ENCODE measurements at places on chromosomes 3 and 15. TPM values are rescaled to one million over a fixed set of nuclear protein-coding genes. Genes with fewer than 3 reads are reported as not detected.

Gene CSTA
- 0.65 TPM for total RNA-seq

Gene NDUFAF3
- total RNA-seq = 36.6 TPM

Gene CCR1
- 0.65 TPM for total RNA-seq

Gene DGKG
- total RNA-seq = 7.0 TPM

Gene PRR20G
- not detected for total RNA-seq

Data from articular chondrocyte of knee joint (primary cell).